ENCODE measurements at places on chromosomes 1 and 21. TPM values are rescaled to one million over a fixed set of nuclear protein-coding genes. Genes with fewer than 3 reads are reported as not detected.
A peak's percentile ranks its signal among the peaks of the same experiment; 100 is the strongest.

DNA sequence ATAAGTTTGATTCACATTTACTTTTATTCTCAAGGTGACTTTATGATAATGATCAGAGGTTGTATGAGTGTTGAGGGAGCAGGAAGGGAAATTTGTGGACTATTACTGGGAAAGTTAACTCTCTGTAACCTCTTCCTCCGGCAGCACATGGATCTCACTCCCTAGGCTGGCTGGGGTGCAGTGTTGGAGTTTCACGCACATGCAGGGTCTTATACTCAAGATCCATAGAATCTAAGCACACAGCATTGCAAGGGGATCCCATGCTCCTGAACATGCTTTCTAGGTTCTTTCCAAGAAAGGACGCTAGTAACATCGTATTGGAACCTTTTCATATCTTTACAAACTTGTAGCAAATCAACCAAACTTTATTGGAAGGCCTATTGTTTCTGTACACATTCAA lies 757.6 kb upstream of the TPTE start:
- DNase-seq = no peak

DNA sequence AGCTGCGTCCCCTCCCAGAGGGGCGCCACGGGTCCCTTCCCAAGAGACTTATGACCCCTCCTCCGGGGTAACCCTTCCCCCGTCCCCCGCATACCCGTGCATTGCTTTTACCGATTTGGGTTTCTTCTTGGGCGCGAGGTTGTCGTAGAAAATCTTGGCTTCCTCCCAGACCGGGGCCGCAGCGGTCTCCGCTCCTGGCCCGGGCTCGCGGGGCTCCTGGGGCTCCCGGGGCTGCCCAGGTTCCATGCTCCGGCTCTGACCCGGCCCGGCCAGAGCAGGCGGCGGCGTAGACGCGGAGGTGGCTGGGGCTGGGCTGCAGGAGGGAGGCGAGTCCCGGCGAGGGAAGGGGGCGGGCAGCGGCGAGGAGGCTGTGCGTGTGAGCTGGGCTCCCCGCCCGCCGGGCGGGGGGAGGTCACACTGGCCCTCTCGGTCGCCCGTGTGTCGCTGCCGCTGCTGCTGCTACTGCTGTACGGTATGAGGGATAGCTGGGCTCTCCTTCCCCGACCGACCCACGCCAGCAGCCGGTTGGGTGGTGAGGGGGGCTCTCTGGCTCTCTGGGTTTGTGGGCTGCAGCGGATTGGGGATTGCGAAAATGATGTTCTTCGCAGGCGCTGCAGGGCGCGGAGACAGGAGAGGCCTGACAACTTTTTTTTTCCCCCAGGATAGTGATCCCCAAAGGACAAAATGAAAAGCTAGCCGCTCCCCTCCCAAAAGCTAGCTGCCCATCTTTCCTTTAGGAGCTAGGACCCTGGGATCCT lies at the start of gene NT5C1A:
Gene NT5C1A (minus strand): TSS at position 315 of the 758 bp plus-strand sequence. CDS start 69 bp downstream, at position 246.
- DNase-seq = no peak

DNA sequence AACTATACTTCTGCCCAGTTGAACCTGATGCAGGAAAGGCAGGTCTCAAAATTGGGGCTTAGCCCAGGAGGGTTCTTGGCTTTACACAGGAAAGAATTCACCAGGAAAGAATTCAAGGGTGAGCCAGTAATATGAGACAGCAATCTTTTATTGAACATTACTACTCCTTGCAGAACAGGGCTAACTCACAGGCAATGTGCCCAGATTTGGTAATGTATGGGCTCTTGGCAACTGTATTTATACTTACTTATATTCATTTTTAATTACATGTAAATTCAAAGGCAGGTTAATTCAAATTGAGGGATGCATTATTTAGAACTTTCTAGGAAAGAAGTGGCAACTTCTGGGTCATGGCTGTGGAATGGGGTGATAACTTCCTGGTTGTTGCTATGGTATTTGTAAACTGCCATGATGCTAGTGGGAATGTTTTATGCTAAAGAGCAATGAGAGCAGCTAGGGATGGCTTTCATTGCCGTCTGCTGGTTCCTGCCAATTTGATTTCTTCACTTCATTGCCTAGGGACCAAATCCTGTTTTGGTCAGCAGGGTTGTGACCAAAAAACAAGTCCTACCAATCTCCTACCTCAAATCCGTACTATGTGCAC lies 107.5 kb downstream of the CHRM3 start:
- DNase-seq = no peak

Gene ZNF684
- 2.6 TPM for polyA plus RNA-seq

Gene KCNJ9
- not detected for polyA plus RNA-seq

DNA sequence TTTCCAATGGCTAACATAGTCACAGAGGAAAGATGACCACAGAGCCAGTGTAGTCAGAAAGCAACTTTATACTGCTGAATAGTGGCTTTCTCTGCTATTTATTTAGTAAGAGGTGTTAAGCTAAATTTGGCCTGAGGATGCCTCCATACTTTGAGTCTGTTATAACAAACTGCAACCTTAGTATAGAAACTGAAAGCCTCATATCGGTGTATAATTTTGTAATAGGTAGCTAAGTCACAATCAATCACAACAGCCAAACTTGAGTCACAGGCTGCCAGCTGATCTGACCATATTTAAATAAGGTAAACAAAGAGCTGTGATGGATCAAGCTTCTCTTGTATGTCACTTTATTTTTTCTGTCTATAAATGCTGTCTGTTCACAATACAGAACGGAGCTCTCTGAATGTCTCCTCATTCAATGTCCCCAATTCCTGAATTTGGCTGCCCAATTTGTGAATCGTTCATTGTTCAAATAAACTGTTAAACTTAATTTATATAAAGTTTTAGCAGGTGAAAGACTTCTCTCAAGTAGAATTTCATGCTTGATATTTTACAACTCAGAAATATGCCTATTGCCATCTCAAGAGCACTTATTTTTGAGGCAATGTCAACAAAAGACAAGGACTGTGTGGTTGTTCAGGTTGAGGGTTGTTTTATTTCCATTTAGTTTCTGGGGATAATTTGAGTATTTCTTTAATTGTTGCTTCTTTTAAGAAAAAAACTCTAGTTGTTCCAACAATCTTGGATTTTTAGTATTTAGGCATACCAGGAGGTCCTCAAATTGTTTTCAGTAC lies 339.7 kb upstream of the B3GALT2 start:
- no peak for DNase-seq

Gene CD247
- polyA plus RNA-seq = not detected

Gene TMIGD3
- polyA plus RNA-seq = not detected

Gene FNDC5
- polyA plus RNA-seq = 1.2 TPM

- DNase-seq = no peak
Observed at GRCh38 chr1:85438353-85438752, 26.6 kb downstream of the DDAH1 start.

DNA sequence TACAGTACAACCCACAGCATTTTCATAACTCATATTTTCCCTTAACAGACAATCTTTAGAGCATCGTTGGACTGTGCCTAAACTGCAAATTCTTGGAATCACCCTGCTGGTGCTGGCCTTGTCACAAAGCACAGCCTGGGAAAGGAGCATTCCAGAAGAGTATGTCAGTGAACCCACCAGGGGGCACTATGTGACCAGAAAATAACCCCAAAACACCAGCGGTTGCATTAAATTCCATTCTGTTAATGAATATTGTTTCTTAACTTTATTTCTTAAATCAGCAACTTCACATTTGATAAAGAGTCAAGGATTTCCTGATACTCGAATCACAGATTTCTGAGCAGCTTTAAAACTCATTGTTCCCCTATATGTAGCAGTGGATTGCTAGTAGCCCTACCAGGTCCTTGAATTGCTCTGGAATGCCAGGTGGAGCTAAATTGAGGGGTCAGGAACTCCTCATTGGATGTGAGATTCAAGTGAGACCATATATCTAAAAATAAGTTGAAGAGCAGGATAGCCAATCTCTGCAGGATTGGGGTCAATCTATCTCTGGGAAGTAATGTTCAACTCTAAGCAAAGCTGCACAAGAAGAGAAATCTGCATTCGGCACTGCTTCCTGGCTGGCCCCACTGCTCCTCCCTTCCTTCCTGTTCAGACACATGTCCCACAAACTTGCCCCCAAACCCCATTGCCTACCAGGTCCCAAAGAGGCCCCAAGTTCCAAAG lies 12.7 kb upstream of the RAB4A start:
- DNase-seq = no peak

Gene GRIK3
- not detected for polyA plus RNA-seq

DNA sequence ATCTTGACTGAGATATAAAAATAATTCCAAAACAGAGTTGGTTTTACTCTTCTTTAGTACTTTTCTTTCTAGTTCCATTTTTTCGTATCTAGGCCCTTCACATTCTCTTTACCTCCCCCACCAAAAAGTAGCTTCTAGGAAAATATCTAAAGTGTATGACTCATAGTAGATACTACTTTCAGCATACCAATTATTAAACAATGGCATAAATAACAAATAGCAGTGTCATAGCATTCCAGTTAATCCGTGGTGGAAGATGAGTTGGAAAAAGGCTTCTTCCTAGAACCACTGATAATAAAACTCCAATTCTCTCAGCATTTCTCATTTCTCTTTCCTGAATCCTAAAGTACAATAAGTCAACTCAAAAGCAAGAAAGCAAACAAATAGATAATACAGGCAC lies 859.0 kb upstream of the B3GALT2 start:
- no peak for DNase-seq

Gene KCNQ4
- polyA plus RNA-seq = 0.06 TPM

GRCh38 chr1:43506233-43506632 lies 24.4 kb upstream of the PTPRF start:
- no peak for DNase-seq

Gene GBP1
- 55.3 TPM for polyA plus RNA-seq

DNA sequence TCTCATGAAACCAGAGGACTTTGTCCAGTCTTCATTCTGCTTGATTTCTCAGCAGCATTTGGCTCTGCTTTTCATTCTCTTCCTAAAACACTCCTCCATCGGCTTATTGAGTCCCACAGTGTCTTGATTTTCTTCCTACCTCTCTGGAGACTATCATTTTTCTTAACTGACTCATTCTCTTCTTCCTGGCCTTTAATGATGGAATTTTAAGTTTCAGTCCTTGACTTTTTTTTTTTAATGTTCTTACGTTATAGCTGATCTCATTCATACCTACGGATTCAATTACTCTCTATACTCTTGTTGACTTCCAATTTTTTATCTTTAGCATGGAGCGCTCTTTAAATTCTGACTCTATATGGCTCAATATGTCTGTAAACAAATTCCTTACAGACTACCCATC lies 111.1 kb downstream of the NEK7 start:
- peak; percentile 17 for DNase-seq

DNA sequence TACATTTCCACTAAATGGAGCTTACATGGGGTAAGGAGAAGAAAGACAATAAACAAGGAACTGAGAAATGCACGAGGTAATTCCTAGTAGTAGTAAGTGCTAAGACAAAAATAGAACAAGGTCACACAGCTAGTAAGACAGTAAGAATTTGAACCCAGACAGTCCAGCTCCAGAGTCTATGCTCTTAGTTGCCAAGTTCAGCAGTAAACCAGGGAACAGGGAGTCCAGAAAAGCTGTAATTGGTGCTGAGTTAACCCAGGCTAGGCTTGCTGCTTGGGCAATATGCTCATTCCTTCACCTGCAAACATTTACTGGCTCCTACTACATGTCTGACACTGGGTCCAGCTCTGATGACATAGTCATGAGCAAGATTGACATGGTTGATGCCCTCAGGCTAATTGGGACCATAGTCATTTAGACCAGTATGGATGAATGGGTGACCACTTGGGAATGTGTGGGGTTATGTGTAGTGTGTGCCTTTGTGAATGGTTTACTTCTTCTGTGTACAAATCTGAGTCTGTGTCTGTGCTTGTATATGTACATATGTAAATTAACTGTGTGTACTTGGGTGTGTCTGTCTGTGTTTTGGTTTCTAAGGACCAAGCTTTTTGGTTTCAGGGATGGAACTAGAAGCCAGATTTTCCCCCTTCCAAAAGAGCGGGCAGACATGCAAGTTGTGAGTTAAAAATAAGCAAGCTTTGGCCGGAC lies 2.0 kb downstream of the GPX7 start:
- DNase-seq = no peak

- DNase-seq = no peak
Observed at GRCh38 chr1:219907772-219908070, 20.6 kb downstream of the SLC30A10 start.

DNA sequence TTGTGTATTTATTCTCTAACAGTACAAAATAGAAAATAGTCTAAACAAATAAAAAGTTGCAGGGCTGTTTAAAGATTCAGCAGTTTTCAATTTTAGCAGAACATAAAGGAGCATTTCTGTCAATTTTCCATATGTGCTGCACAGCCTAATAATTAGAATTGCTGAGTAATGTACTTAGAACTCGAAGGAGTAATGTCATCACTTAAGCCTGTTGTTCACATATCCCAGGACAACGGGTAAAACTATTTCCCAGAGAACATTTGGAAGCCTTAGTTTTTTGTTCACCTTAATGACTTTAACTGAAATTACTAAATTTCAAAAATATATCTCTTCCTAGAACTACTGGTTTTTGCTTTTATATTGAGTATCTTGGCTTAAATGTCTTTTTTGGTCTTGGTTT lies 81.6 kb downstream of the ZP4 start:
- no peak for DNase-seq

DNA sequence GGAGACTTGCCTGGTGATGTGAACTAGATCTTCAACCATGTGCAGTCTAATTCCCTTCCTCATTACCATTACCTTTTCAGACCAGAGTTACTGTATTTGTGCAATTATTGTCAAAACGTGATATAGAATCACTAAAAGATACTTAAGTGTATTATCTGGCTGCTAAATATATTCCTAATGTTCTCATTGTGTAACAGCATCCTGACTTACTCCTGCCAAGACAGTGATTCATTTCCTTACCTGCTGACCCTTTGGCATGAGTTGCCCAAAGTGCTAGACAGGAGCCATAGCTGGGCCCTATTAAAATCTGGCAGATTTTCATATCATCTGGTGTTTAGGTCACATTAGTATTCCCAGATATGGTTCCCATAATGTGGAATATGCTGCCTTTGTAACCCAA lies 598.3 kb upstream of the CAMK1G start:
- DNase-seq = no peak

GRCh38 chr1:66401244-66401643 lies 132.7 kb upstream of the SGIP1 start:
- DNase-seq = no peak

Gene SH2D5
- polyA plus RNA-seq = 1.6 TPM

Gene CLCNKA
- 0.28 TPM for polyA plus RNA-seq

DNA sequence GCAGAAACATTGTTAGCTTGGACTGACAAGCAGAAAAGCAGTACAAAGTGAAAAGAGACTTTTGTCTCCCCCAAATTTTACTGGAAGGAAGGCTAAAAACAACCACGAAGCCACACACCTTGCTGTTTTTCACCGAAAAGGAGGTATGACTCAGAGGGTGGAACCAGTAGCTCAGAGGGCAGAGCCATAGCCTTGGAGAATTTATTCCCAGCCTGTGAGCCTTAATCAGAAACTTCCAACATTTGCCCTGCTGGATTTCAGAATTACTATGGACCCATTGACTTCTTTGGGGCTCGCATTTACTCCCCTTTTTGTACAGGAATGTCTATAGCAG lies 32.0 kb downstream of the RPS6KC1 start:
- DNase-seq = no peak
